Heart left ventricle (tissue), 16 donors: ENCODE measurements at places on chromosomes 6 and 20. TPM values are rescaled to one million over a fixed set of nuclear protein-coding genes. Genes with fewer than 3 reads are reported as not detected.
A peak's percentile ranks its signal among the peaks of the same experiment; 100 is the strongest.

GRCh38 chr6:19838442-19839236 lies 1.5 kb downstream of the ID4 start:
- peak overlapping the region; percentile 83 for H3K4me3 ChIP-seq
- H3K27me3 ChIP-seq: no peaks in the 10 kb centered on the region
- H3K27ac ChIP-seq: peak overlapping the region; percentile 2
- peaks cover 9% of the 10 kb centered on the region for H3K4me1 ChIP-seq
- DNase-seq: peak; percentile 65
- H3K36me3 ChIP-seq: no peaks in the 10 kb centered on the region

CRYBG1 gene
- total RNA-seq: 1.6 TPM

GRCh38 chr20:12847872-12848271 lies 160.9 kb upstream of the SPTLC3 start:
- H3K27ac ChIP-seq: no peak overlapping the region
- DNase-seq: no peak
- H3K36me3 ChIP-seq: no peaks in the 10 kb centered on the region
- H3K4me3 ChIP-seq: no peak overlapping the region

GLP1R gene
- 2.4 TPM for total RNA-seq

SPATA25 gene
- 2.9 TPM for total RNA-seq

GJA10 gene
- total RNA-seq: not detected

DNA sequence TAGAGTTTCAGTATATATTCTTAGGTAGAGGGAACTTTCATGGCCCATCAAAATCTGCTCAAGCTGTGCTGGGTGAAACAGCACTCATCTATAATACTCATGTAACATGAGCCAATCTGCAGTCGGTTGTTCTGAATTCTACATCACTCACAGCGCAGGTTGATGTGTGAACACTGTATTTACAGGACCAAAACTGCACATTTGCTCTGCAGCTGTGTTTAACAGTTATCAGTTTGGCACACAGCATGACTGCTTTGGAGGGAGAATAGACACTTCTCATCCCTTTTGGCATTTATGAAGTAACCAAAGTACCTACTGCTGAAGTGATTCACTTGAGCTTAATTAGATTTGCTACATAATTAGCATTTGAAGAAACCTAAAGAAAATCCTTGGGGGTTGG lies 225.1 kb downstream of the BCKDHB start:
- peaks cover 6% of the 10 kb centered on the region for H3K4me1 ChIP-seq
- no peaks in the 10 kb centered on the region for H3K36me3 ChIP-seq
- H3K27me3 ChIP-seq: no peaks in the 10 kb centered on the region
- no peak for DNase-seq

CD164 gene
- total RNA-seq: 152 TPM

- no peak for DNase-seq
- no peaks in the 10 kb centered on the region for H3K4me1 ChIP-seq
- no peaks in the 10 kb centered on the region for H3K36me3 ChIP-seq
- H3K27ac ChIP-seq: no peak overlapping the region
Observed at GRCh38 chr20:10014431-10014830, 20.4 kb upstream of the ANKEF1 start.

DNA sequence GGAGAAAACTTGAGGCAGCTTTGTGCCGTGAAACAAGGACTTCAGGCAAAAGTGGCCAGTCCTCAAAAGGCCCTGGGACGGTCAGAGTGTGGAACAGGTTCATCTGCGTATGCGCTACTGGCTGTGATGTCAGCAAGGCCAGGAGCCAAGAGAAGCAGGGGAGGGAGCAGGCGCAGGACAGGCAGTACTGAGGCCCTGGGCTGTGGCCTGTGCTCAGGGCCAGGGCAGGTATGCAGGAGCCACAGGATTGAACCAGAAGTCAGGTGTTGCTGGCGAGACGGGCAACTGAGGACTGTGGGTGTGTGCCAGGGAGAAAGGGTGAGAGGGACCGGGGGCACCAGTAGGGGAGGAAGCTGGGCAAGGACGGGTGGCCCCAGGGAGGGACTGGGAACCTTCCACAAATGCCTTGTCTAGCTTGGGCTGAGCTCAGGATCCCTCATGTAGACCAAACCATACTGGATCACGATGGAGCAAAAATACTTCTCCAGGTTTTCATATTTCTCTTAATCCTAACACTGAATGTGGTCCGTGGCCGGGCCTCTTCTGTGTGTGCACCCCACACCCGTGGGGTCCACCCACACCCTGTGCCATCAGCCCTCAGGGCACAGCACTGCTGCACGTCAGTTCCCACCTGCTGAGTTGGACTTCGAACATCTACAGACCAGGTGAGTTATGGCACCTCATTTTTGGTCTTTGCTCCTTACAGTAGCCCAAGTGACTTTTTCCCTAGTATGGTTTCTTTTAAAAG lies 46.9 kb downstream of the GINS1 start:
- no peaks in the 10 kb centered on the region for H3K27me3 ChIP-seq
- peaks cover 18% of the 10 kb centered on the region for H3K36me3 ChIP-seq
- no peak overlapping the region for H3K27ac ChIP-seq
- no peaks in the 10 kb centered on the region for H3K4me1 ChIP-seq

DNA sequence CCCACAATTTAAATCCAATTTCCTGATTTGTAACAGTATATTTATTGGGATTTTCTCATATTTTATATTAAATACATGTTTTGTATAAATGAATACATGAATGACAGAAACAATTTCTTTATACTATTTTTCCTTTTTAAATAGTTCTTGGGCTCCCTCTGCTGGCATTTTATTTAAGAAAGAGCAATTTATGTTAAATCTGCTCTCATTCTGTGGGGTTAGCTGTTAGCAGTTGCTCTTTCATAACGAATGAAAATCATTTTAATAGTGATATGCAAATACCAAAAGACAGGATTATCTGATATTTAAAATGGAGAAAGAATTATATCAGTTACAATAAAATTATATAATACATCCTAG lies 118.3 kb downstream of the RALGAPA2 start:
- H3K27ac ChIP-seq: no peak overlapping the region
- no peak overlapping the region for H3K4me3 ChIP-seq
- peaks cover 9% of the 10 kb centered on the region for H3K4me1 ChIP-seq
- no peaks in the 10 kb centered on the region for H3K27me3 ChIP-seq
- no peak for DNase-seq

- H3K27ac ChIP-seq: no peak overlapping the region
- no peaks in the 10 kb centered on the region for H3K27me3 ChIP-seq
- no peak overlapping the region for H3K4me3 ChIP-seq
- H3K4me1 ChIP-seq: peaks cover 11% of the 10 kb centered on the region
- no peak for DNase-seq
Observed at GRCh38 chr6:57217270-57217669, 4.8 kb downstream of the RAB23 start.

MMP24 gene
- total RNA-seq: 0.37 TPM

DNA sequence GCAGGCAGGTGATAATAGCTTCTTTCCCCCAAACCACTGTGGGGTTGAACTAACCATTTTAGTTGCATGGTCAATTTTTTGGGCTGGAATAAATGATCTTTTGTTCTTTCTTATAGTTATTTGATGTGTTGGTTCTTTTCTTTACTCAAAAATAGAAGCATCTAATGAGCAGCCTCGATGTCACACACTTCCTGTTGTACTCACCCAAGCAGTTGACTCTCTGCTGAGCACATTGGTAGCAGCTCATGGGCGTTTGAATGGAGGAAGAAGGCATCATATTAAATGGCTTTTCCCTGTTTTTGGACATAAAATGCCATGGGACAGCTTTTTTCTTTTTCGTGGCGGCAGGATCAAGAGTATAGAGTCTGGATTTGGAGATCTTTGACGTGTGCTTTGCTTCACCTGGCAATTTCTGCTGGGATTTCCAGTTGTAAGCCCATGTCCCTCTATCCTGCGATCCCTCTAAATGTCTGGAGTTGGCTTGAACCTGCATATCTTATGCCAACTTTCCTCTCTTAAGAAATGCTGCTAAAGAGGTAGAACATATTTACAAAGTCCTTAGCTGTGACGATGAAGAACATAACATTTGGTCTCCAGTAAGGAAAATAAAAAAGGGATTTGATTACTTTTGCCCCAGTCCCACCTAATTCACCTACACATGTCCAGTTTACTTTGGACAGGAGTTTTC lies 268.3 kb downstream of the PRL start:
- no peaks in the 10 kb centered on the region for H3K27me3 ChIP-seq
- no peak for DNase-seq
- peaks cover 30% of the 10 kb centered on the region for H3K4me1 ChIP-seq
- H3K4me3 ChIP-seq: no peak overlapping the region
- no peaks in the 10 kb centered on the region for H3K36me3 ChIP-seq

DNA sequence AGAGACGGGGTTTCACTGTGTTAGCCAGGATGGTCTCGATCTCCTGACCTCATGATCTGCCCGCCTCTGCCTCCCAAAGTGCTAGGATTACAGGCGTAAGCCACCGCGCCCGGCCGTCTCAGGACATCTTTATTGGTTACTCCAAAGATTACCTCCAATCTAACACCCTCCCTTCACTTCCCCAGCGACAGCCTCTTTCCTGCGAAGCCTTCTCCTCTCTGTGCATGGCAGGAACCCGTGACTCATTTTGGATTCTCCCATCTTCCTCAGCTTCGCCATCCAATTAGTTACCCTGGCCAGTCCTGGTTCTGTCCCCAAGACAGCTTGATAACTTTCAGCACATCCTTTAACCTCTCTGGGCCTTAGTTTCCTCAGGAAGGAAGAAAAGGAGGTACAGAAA lies 51.3 kb upstream of the TOX2 start:
- no peaks in the 10 kb centered on the region for H3K27me3 ChIP-seq
- DNase-seq: no peak
- H3K4me3 ChIP-seq: no peak overlapping the region
- H3K36me3 ChIP-seq: no peaks in the 10 kb centered on the region

DNA sequence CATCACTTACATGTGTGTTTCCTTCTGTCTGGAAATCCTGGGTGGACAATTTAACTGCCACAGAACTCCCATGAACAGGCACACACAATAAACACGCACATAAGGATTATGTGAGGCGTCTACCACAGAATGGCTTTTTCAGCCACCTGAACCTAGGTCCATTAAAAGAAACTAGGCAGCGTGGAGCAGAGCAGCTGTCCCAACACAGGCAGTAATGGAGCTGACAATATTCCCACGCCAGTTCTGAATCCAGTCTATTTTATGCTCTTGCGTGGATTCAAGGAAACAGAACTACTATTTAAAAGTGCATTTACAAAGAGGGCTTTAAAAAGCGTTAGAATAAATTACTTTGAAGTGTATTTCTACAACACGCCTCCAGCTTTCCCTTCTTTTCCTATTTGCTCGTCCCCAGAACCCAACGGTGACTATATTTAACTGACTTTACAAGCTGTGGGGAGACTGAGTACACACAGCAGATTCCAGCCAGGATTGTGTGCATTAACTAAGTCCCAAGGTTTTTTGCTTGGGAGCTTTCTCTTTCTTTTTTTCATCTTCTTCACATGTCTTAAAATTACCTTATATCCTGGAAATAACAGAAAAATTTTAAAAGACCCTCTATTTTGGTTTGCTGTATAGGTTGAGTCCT lies 95.9 kb downstream of the GMDS start:
- H3K4me3 ChIP-seq: no peak overlapping the region
- no peaks in the 10 kb centered on the region for H3K36me3 ChIP-seq
- H3K4me1 ChIP-seq: no peaks in the 10 kb centered on the region
- H3K27ac ChIP-seq: no peak overlapping the region

TFAP2C gene
- total RNA-seq: not detected

DNA sequence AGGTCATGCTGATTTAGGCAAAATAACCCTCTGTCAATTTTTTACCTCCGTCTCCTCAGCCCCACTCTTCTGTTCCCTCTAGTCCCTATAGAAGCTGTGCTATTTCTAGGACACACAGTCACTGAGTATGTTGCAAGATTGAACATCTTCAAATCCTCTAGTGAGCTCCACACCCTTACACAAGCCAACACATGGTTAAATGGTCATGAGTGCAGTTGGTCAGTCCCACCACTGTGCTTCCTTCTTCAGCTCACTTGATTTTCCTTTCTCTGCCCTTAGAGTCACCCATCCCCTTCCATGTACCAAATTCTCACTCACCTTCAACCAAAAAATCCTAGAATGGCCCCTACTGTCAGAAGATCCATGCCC lies 48.2 kb upstream of the F13A1 start:
- no peaks in the 10 kb centered on the region for H3K36me3 ChIP-seq
- no peaks in the 10 kb centered on the region for H3K27me3 ChIP-seq
- no peak overlapping the region for H3K4me3 ChIP-seq
- no peak overlapping the region for H3K27ac ChIP-seq
- no peaks in the 10 kb centered on the region for H3K4me1 ChIP-seq

DNA sequence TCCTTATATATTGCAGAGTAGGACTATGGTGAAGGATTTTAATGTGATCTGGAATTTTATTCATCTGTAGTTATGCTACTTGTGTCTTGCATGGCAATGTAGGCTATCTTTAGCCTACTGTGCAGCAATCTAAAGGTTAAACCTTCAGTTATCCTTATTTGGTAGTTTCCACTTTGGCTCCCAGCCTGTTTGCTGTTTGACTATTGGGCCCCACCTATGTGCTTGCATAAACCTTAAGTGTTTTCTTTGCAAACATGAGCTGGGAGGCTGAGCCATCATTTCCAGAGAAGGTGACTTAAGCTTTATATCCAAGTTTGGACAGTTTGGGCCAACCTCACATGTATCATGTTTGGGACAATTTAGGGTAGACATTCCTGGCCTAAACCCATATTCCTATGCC lies 537.5 kb downstream of the BTBD3 start:
- H3K4me1 ChIP-seq: no peaks in the 10 kb centered on the region
- H3K36me3 ChIP-seq: no peaks in the 10 kb centered on the region
- no peak for DNase-seq
- H3K27me3 ChIP-seq: no peaks in the 10 kb centered on the region

DNA sequence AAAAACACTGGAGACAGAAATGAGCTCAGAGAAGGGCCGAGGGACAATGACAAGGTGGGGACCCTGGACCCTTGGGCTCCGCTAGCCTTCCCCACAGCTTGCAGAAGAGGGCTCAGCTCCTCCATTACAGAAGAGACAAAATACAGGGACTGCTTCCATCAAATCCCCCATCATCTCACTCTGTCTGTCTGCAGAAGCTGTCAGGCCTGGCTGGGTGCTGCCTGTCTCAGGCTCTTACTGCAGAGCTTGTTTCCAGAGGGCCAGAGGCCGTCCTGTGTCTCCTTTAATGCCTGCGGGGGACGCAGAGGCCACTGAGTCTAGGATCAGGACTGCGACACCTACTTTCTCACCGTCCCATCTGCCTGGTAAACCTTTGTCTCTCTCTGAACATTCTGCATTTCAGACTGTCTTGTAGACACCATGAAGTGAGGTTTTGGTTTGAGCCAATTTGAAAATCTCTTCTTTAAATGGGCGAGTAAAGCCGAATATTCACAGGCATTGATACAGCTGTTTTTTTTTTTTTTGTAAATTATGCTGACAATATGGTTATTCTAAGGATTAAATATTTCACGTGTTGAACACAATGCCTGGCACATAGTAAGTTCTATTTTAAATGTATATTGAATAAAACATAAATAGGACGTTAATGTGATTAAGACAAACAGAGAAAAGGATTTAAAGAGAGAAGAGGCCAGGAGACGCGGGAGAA lies 28.3 kb downstream of the RNASET2 start:
- no peaks in the 10 kb centered on the region for H3K27me3 ChIP-seq
- H3K36me3 ChIP-seq: no peaks in the 10 kb centered on the region
- H3K4me3 ChIP-seq: peak overlapping the region; percentile 13
- DNase-seq: no peak
- H3K4me1 ChIP-seq: peaks cover 6% of the 10 kb centered on the region
